ENCODE measurements at places on chromosomes 6 and 20. TPM values are rescaled to one million over a fixed set of nuclear protein-coding genes. Genes with fewer than 3 reads are reported as not detected.
A peak's percentile ranks its signal among the peaks of the same experiment; 100 is the strongest.

- ATAC-seq = no peak
Measured at GRCh38 chr20:43384101-43384940, 73.4 kb upstream of the SRSF6 start.

ZKSCAN3 gene
- 2.6 TPM for total RNA-seq

MPIG6B gene
- total RNA-seq = not detected

- no peak for ATAC-seq
Measured at GRCh38 chr6:147577488-147577887, 69.0 kb downstream of the SAMD5 start.

GRCh38 chr20:47032933-47033578, 138.4 kb downstream of the EYA2 start:
- no peak for ATAC-seq

GABRR1 gene
- not detected for total RNA-seq

GRCh38 chr6:21132856-21133838, 460.4 kb upstream of the SOX4 start:
- no peak for ATAC-seq

CST2 gene
- not detected for total RNA-seq

- no peak for ATAC-seq
Measured at GRCh38 chr20:37796121-37796520, 102.3 kb downstream of the CTNNBL1 start.

FBXO5 gene
- total RNA-seq = 41.4 TPM

KCNG1 gene
- total RNA-seq = 0.42 TPM

DNA sequence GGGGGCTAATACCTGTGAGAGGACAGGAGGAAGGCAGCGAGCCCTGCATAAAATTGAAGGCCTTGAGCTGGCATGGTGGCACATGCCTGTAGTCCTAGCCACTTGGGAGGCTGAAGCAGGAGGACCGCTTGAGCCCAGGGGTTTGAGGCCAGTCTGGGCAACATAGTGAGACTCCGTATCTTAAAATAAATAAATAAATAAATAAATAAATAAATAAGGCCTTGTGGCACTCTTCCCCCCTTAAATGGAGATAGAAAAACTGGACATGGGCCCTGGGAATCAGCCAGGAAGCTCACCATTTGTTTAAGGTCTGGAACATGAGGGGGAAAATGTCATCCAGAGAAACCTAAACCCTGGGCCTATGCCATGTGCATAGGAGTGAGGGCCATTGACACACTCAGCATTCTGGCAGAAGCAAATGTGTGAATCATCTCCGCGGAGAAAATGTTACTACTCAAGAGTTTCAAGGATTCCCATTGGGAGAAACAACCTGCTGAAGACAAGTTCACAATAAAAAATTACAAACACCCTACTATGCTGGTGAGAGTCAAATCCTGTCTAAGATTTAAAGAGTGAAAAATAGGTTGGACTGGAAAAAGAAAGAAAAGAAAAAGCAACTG, 51.9 kb upstream of the UBR2 start:
- ATAC-seq = no peak

DNA sequence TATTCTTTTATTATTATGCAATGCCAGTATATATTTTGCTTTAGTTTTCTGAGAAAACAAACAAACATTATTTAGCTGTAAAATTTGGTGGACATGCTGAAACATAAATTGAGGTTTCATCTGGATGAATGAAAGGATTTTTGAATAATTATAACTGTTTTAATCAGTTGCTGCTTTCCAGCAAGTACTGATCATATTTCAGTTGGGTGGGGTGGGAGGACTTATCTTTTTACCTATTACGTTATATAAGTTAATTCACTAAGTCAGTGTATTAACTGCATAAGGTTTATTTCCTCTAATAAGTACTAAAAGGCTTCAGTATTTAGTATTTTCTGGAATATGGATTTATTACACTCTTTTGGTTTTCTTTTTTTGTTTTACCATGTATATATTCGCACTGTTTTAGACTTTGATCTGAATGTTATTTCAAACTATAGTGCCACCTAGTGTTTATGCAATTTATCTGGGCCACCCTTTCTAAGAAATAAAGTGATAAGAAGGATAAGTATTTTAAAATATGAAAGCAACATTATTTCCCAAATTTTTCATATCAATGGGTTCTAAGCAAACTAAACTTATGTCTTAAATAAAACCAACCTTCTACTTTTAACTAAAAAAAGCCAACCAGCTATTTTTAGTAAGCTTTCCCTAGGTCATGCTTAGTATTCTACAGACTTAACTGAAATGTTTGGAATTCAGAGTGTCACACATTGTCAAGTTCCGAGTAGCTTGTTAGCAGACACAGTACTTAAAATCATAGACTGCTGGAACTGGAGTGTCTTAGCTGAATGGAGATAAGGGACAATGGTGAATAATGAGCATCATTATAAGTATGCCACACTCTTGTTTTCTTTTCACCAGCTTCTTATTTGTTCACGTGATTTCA, 105.4 kb upstream of the MCHR2 start:
- no peak for ATAC-seq

GRCh38 chr20:2519115-2519809, 10.5 kb upstream of the ZNF343 start:
- ATAC-seq = peak; percentile 87

GRCh38 chr6:166101819-166102419, 65.7 kb downstream of the TBXT start:
- no peak for ATAC-seq

- ATAC-seq = no peak
Measured at GRCh38 chr6:26205625-26206574, 118.7 kb downstream of the HFE start.

DNA sequence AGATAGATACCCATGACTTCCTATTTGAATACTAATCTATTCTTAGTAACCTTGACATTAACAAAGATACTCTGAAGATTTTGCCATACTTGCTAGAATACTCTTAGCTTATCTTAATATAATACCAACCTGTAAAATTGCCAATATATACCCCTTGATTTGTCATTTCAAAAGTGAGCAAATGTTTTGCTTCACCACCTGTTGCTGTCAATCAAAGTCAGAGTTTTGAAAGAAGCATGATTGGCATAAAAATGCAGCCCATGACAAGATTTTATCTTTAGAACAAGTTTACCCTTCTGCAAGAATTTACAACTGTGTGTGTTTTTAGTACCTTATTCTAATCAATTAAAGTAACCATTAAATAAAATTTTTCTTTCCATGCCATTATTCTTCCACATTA, 236.2 kb downstream of the TBX18 start:
- no peak for ATAC-seq

DNA sequence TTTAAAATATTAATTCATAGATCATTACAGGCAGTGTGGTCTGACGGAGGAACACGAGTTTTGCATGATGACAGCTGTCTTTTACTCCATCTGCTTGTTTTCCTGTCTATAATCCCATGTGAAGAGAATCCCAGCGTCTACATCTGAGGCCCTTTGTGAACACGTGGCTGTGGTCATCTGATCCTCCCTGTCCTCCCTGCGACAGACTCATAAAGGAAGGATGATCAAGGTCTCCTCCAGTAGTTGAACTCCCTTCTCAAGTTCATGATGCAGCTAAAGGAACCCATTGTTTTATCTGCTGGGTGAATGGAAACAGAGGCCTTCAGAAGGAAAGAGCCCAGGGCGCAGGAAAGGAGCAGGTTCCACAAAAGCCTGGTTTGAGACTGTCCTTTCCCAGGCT, 435.8 kb upstream of the JARID2 start:
- no peak for ATAC-seq

GRCh38 chr6:157455731-157456523, 74.9 kb downstream of the ZDHHC14 start:
- ATAC-seq = no peak

DNA sequence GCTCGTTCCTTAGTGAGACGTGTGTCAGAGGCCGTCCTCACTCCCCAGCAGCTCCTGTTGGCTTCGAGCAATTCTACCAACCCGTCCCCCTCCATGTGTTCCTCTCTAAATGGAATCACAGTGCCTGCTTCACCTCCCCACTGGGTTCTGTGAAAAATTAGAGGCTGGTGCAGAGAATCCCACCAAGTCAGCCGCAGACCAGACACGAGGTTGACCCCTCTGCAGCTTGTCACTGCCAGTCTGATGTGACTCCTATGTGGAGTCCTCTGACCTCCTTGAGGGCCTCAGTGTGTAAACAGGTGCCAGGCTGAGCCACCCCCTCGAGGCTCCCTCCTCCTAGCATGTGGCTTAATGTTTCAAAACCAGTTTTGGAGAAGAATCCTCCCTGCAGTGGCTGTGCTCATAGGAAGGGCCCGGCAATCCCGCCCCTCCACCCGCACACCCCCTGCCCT, 12.6 kb upstream of the IRF4 start:
- no peak for ATAC-seq

RRP36 gene
- total RNA-seq = 31.4 TPM

DNA sequence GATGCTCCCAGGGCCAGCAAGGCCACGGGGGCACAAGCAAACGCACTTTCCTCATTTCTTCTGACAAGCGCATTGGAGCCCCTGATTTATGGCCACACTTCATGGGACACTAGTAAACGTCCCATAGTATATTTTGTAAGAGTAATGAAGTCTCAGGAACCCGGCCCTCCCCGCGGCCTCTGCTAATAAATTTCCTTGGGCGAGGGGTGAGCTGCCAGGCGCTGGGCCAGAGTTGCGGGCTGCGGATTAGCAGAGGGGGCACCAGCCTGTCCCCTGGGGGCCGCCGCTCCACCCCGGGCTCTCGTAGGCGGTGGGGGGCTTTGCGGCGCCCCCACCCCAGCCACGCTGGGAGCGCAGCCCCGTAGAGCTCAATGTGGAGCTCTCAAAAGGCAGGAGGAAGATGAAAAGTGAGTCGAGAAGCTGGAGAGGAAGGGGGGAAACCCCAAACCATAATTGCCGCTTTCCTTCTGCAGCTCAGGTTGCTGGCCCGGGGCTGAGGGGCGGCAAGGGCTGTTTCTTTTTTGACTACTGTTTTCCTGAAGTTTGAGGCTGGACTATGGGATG, 173.6 kb downstream of the CDC5L start:
- no peak for ATAC-seq

GRCh38 chr6:46393161-46393939, 97.9 kb downstream of the RCAN2 start:
- ATAC-seq = no peak

KIZ gene
- total RNA-seq = 10.5 TPM

- no peak for ATAC-seq
Measured at GRCh38 chr6:110101885-110102284, 77.6 kb downstream of the WASF1 start.

DNA sequence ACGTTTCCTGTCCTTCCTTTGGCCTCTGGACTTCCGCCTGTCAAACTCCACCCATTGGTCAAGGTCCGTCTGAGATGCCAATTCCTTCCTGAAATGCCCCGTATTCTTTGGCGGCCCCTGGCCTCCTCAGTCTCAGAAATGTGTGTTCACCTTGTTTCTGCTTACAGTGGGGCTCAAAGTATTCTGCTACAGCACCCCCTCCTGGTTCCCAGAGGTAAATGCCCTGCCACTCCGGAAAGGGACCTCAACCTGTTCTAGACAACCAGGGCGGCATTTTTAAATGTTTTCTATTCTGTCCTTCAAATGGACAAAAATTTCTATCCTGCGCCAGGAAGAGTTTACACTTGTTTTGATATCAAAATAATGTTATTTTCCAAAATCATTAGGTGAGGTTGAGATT, 12.1 kb upstream of the PAX1 start:
- ATAC-seq = no peak

DNA sequence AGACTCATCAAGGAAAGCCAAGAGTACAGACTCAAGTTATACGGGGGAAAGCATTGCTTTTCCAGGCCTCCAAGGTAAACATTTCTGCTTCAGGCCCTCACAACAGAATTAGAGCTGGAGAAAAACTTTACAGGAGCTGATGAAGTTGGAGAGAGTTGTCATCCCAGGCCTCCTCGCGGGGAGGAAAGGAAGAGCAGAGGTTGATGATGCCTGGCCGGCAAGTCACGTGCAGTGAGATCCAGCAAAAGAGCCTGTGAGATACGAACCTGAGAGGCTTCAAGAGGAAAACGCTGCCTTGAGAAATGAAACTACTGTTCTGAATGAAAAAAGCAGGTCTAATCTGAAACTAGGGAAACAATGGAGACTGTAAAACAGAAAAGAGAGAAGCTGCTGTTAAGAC, 122.9 kb downstream of the FAM120B start:
- no peak for ATAC-seq

DNA sequence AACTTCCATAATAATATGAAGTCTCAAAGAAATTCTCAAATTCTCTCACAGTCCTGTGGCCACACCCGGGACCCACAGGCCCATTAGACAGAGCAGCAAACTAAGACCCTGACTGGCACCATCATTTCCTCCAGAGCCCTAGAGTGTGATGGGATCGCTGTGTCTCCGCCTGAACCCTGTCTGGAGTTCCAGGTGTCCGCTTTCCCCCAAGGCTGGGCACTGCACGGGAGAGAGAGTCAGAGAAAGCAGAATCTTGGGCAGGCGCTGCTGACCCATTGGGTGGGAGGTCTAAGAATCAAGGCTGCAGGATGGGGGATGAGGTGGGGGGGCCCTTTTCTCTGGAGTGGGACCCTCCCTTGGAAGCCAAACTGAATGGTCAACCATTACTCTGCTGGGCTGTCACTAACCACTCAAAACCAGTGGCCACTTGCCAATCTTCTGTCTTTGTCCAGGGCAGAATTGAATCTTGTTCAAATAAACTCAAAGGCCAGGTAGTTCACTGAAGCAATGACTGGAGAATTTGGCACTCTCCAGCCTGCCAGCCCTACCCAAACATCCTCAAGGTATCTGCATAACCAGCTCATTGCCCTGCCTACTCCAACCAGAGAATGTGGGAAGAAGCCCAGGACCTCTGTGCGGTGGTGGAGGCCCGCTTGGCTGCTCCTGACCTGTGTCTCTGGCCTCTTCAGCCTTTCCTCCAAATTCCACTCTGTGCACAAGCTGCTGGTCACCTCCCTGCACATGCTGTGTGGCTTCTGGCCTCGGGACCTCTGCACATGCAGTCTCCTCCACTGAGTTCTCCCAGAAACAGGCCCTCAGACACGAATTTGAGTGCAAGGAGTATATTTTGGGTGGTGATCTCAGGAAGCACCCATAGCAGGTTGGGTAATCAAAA, 141.1 kb downstream of the CEBPB start:
- no peak for ATAC-seq

SS18L1 gene
- 17.9 TPM for total RNA-seq

DNA sequence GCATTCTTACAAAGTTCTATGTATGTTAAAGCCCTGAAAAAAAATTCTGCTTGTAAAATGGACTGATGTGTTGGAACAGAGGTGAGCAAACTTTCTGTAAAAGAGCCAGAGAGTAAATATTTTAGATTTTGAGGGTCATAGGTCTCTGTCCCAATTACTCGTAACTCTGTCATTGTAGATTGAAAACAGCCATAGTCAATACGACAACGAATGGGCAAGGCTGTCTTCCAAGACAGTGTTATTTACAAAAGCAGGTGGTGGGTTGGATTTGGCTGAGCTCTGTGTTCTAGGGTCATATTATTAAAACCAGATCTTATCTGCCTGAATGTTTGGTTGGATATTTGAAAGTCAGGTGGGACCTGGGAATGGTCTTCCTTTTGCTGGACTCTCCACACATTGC, 135.2 kb downstream of the EYA2 start:
- ATAC-seq = no peak

DNA sequence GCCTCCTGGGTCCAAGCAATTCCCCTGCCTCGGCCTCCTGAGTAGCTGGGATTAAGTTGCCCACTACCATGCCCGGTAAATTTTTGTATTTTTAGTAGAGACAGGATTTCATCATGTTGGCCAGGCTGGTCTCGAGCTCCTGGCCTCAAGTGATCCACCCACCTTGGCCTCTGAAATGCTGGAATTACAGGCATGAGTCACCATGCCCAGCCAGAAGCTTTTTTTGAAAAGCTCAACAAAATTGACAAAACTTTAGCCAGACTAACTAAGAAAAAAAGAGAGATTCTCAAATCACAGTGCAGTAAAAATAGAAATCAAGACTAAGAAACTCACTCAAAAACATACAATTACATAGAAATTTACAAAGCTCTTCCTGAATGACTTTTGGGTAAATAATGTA, 420.6 kb downstream of the COL12A1 start:
- no peak for ATAC-seq

GRCh38 chr20:36728986-36729385, 16.9 kb downstream of the NDRG3 start:
- peak; percentile 76 for ATAC-seq
